ENCODE measurements at places on chromosomes 4 and X.

GRCh38 chr4:22695029-22695428 is 2.3 kb downstream of the GBA3 start:
- no peak for DNase-seq

- peak; percentile 38 for DNase-seq
Measured at GRCh38 chr4:121484633-121485032, 103.8 kb upstream of the QRFPR start.

DNA sequence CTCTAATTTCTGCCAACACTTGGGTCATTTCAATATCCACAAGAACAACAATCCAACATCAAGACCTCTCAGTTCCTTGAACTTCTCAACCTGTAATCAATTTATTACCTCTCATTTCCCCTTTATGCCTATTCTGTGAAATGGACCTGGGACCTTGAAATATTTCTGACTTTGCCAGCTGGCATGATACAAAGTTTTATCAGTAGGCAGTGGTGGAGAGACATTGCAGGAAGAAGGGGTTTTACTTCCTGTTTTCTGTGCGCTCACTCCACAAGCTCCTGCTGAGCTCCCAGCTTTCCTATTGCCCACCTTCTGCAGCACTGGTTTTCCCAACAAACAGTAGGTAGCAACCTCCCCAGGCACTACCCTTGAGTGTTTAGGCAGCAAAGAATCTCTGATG is 3.5 kb upstream of the ARHGEF6 start:
- DNase-seq, result no peak

DNA sequence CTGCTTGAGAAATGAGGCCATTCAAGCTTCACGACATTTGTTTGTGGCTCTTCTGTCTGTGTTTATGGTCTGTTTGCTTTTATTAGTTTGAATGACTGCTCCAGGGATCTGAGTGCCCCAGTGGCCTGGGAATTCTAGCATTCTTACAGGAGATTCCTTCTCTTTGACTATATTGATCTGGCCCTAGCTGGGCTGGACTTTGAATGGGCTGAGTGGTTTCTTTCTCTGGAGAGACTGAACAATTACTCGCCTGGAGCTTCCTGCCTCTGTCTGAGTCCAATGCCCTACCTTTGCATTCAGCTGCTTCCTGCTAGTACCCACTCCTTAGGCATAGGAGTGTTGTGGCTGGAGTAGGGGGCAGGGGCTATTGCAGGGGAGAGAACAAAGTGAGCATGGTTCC is 51.2 kb upstream of the EDA start:
- no peak for DNase-seq

- no peak for DNase-seq
Measured at GRCh38 chr4:1310796-1311631, 21.3 kb downstream of the MAEA start.

GRCh38 chr4:152458801-152459302 is 77.0 kb downstream of the FBXW7 start:
- DNase-seq, result no peak

DNA sequence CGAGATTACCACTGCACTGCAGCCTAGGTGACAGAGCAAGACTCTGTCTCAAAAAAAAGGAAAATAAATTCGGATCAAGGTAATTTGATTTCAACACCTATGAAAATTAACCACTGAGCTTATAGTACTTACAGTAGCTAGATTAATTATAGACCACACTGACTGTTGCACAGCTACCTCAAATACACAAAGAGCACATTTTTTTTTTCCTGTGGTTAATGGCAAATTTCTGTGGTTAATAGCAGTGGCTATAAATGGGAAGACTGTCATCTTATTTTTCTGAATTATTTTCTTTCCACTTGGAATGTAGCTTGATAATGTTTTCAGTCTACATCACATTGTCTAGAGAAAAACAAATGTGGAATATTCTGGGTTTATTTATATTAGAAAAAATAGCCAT is 1661.6 kb upstream of the PCDH7 start:
- DNase-seq, result no peak

DNA sequence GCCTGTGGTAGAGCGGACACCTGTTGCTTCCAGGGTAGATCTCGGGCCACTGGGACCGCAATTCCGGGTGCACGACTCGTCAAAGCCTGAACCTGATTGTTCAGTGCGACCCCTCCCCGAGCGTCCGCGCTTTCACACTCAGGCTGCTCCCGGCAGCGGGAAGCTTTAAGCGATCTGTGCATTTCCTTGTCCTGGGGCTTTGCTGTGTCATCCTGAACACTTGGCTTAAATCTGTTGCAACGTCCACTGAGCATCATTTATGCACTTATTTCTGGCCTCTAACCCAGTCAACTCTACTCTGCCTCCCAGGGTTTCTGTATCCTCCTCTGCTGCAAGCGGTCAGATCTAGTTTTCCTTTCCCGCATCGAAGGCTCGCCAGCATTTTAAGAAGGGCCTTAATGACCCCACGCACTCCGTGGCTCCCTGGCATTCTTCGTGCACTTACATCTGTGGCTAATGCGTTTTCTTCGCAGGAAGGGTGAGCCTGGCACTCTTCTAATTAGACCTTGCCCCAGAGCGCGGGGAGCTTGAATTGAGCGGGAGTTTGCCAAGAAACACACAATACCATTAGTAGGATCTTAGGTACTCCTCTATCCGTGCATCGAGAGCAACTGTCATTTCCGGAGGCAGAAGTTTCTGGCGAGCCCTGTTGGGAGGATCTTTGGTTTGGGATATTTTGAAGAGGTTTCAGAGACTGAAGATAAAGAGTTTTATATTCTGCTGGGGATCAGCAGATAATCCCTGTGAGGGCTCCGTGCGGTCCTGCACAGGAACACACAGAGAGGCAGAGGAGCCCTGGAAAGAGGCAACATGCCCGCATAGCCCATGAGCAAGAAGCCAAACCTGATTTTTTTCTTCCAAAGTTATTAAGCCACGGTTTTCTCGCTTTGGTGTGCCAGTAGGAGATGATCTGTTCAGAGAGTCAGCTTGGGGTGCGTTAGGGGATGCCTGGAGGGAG is 654 bp upstream of the DDIT4L start:
- no peak for DNase-seq

DNA sequence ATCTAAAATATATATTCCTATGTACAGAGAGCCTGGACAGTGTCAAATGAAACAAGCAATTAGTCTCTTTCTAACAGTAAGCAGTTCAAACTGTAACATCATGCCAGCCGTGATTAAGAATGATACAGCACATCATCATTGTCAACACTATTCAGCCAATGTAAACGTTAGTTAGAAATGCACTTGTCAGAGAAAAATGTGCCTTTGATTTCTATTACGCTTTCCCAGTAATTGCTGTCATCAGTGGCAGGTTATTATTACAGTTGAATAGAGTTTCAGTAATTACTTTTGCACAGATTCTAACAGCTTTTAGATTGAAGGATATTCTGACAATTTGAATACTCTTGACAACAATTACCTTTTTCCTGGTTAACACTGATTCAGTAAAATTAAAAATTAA is 1007.1 kb downstream of the SH3BGRL start:
- DNase-seq, result no peak

- DNase-seq, result peak; percentile 31
Measured at GRCh38 chr4:113382704-113383103, 333.3 kb downstream of the ANK2 start.

GRCh38 chrX:46587158-46587557 is 13.6 kb downstream of the CHST7 start:
- no peak for DNase-seq

- DNase-seq, result no peak
Measured at GRCh38 chrX:132532097-132532496, 43.3 kb upstream of the MBNL3 start.

DNA sequence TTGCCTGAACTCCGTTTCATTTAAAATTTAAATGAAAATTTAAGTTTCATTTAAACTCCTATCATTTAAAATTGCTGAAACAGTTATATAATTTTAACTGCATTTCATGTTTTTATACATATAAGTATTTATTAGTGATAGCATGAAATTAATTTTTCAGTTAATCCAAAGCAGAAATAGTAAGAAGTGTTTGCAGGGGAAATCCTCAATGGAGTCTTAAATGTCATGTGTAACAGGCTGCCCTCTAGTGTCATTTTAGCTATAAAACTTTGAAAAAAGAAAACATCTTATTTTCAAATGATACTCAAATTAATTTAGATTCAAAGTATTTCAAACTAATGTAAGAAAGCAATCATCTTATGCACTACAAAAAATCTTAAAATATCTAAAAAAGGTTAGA is 27.2 kb downstream of the TAPT1 start:
- DNase-seq, result no peak

DNA sequence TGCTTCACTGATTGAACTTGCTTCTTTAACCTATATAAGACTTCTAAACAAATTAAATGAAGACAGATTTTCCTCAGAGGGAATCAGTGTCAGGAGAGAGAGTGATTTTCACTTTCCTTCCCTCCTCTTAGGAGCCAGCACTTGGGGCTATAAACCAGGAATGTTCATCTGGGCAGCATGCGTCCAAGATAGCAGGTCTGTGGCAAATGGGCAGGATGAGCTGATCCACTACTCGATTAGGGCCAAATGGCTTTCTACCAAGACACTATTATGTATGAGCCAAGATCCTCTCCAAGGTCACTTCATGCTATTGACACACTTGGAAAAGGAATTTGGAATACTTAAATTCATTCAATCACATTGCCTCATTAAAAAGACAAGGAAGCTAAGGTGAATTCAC is 203.9 kb upstream of the GRID2 start:
- no peak for DNase-seq

GRCh38 chr4:56828784-56829535 is 7.5 kb upstream of the SPINK2 start:
- no peak for DNase-seq

DNA sequence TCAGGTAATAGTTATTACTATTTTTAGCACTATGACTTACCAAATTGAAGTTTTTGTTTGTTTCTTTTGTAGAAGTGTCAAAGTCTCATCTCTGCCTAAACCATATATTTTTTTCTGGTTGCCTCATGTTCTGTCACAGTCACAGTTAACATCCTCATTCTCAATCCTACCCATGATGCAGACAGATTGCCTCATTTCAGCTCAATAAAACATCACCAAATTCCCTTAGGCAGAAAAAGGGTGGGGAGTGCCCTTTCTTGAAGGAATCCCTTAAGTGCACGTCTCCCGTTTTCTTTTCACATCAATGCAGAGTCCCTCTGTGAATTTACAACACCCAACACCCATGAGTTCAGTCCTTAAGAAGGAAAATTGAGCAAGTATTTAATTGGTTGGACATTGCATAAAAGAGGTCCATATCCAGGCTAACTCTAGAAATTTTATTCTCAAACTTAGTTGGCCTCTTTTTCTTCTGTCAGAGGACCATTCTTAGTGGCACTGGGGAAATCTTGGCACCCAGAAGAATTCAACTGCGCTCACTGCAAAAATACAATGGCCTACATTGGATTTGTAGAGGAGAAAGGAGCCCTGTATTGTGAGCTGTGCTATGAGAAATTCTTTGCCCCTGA is 103.7 kb upstream of the BMPR1B start:
- no peak for DNase-seq

GRCh38 chrX:19672222-19672812 is 157.0 kb upstream of the MAP3K15 start:
- no peak for DNase-seq

GRCh38 chrX:87518504-87518903 is 902 bp downstream of the KLHL4 start:
- DNase-seq, result no peak

GRCh38 chrX:38848671-38849455 is 47.6 kb downstream of the MID1IP1 start:
- DNase-seq, result no peak

GRCh38 chr4:76434901-76435527 is at the start of gene SHROOM3:
Gene SHROOM3 (plus strand): TSS chr4:76435229. CDS start chr4:76436053, 824 bp downstream.
- no peak for DNase-seq

DNA sequence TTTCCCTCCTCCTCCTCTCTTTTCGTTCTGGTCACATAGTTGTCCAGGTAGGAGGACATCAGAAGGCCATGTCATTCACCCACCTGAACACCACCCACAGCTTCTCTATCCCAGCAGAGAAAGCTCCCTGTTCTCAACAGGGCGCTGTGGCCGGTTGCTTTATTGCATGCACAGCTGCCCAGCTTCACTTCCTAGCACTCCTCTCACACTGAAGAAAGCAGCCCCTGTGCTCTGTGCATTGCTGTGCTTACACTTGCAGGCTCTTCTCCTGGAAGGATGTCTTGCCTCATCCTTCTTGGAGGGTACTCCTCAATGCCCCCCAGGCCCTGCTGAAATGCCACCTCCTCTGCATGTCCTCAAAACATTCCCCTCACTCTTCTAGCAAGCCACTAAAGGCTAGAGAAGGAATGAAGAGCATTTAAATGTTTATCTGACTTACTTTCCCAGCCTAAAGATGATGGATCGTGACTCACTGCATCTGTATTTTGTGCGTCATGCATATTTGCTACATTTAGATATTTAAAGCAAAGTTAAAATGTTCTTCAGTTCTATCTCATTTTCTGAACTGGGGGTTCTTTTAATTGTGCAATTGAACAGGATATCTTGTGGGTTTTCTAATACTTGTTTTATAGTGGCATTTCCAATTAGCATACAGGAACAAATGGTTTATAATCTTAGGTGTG is 186.4 kb upstream of the PUDP start:
- DNase-seq, result peak; percentile 53

- DNase-seq, result no peak
Measured at GRCh38 chrX:135264206-135264605, 12.3 kb downstream of the ETDA start.

DNA sequence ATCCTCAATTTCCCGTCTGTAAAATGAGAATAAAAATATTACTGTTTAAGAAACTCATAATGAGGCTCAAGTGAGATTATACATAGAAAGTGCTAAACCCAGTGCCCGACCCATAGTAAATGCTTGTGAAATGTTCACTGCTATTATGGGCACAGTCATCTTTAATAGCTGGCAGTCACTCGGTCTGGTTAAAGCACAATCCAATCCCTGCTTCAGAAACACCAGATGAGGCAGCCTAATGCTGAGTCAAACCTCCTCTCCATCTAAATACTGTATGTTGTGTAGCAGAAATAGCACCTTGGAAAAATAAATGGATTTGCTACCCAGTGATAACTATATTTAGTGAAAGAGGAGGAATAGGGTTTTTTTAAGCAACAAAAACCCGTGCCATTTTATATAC is 14.5 kb downstream of the EVC2 start:
- no peak for DNase-seq

DNA sequence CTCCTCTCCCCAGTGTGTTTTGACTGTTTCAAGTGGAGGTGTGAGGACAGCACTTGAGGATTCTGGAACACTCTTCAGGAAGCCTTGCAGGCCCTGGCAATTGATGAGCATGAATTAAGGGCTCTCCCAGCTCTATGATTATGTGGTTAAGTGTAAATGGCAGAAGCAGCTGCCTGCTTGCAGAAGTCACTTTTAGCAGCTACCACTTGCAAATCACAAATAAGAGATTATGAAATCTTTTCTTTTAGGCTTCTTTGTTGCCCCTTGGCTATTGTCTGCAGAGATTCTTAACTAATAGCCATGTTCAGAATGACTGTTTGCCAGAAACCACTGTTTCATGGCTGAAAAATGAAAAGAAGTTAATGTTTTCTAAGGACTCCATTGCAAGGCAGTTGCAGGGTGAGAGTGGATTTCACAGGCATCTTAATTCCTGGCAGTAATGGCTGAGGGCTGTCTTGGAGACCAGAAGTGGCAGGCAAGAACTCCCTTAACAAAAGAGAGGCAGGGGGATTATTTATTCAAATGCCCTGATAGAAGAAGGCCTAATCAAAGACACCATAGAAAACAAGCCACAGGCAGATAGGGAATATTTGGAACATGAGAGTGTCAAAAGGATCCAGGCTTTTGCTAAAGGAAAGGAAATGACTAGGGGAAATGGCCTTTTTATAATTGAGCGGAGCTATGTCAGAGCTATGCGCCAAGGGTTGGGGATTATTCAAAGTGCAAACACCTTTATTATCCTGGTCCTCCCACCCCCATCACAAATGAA is 8.3 kb upstream of the HOPX start:
- DNase-seq, result no peak

Data from stromal cell of bone marrow (primary cell).